ENCODE measurements at places on chromosomes 11 and 22.

GRCh38 chr11:86374586-86374985 lies at the start of gene CCDC81:
Gene CCDC81, plus strand, starts transcription at chr11:86374887. Its CDS starts 277 bp downstream, at chr11:86375164.
- no peaks in the 10 kb centered on the region for H3K36me3 ChIP-seq
- H3K27ac ChIP-seq, result no peak within 1 kb of the TSS
- peaks cover 6% of the 10 kb centered on the region for H3K4me1 ChIP-seq

- no peak for DNase-seq
- H3K27ac ChIP-seq, result no peak overlapping the region
- no peak overlapping the region for H3K4me3 ChIP-seq
- H3K36me3 ChIP-seq, result no peaks in the 10 kb centered on the region
- H3K4me1 ChIP-seq, result no peaks in the 10 kb centered on the region
Observed at GRCh38 chr22:47191671-47192650, 429.5 kb downstream of the TBC1D22A start.

DNA sequence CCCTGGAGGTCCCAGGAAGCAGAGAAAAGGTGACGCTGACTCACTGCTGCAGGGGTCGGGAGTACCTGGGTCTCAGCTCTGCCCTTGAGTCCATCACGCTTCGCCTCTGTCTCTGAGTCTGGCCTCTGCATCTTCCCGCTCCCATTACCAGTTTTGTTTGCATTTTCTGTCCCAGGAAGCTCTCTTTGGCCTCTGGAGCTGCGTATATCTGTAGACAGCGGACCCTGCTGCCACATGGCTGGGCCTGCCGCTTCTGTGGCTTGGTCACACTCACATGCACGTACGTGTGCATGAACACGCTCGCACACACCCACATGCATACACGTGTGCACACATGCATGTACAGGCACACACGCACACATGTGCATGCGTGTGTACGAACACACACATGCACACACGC lies 20.8 kb upstream of the APOBEC3A start:
- no peaks in the 10 kb centered on the region for H3K4me1 ChIP-seq
- H3K36me3 ChIP-seq, result no peaks in the 10 kb centered on the region
- DNase-seq, result no peak
- H3K27me3 ChIP-seq, result no peaks in the 10 kb centered on the region
- H3K4me3 ChIP-seq, result peak overlapping the region; percentile 23
- no peak overlapping the region for H3K27ac ChIP-seq

DNA sequence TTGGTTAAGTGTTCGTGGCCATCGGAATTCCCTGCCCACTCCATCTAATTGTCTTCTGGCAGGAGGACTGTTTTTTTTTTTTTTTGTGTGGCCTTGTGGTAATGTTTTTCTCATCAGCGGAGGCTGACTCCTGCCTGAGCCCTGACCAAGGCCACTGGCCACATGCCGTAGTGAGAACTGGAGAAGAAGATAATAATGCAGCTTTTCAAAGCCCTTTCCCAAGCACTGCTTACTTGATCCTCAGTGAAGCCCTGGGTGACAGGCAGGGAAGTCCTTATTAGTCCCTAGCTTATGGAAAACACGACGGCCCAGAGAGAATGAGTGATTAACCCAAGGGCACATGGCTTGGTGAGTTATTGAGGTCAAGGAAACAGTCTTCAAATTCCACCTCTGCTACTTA lies 71.2 kb downstream of the ADM start:
- no peaks in the 10 kb centered on the region for H3K36me3 ChIP-seq
- no peak for DNase-seq
- H3K27ac ChIP-seq, result no peak overlapping the region

DNA sequence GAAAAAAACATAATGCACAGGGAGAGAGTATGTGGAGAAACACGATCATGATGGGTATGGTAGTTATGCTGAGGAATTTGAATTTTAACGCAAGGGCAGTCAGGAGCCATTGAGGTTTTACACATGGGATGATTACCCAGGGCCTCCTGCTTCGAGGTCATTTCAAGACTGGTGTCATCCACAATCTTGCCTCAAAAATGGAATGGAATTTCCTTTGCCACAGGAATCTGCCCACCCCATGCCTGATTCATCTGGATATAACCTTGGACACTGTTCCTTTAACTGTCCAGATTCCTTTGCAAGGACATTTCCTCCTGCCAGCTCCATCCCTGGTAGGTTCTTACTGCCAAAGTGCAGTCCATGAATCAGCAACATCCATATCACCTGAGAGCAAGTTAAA lies 655.9 kb upstream of the TENM4 start:
- H3K27ac ChIP-seq, result no peak overlapping the region
- no peaks in the 10 kb centered on the region for H3K27me3 ChIP-seq
